ENCODE measurements at places on chromosomes 5 and 9.

- no peak for DNase-seq
Measured at GRCh38 chr5:37520811-37521210, 141.7 kb downstream of the WDR70 start.

DNA sequence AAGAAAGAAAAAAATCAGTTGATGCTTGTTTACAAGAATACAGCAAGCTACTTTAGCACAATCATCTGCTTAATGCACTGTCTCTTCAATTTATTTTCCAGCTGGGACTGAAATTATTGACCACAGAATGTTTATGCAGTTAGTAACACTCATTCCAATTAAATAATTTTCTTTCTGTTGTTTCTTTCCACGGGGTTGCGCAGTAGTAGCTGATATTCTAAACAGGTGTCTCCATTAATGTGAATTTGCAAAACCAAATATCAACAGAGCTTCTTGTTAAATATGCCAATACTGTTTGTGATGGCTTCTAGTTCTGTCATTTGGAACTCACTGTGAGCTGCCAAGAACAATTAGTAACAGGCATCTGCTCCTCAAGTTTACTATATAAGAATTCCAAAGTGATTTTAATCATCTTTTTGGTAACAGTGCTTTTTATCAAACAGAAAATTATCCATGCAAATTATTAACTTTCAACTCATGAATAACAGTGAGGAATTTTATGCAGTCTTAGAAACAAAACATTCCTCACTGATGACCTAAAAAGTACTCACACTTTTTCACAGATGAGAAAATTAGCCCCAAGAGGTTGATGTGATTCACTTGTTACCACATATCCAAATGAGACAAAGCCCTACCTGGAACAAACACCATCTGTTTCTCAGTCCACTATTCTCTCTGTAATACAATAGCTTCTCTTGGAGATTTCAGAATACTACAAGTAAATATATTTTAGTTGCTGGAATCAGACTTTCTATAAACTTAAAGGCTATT lies 567.6 kb upstream of the RGMB start:
- no peak for DNase-seq

DNA sequence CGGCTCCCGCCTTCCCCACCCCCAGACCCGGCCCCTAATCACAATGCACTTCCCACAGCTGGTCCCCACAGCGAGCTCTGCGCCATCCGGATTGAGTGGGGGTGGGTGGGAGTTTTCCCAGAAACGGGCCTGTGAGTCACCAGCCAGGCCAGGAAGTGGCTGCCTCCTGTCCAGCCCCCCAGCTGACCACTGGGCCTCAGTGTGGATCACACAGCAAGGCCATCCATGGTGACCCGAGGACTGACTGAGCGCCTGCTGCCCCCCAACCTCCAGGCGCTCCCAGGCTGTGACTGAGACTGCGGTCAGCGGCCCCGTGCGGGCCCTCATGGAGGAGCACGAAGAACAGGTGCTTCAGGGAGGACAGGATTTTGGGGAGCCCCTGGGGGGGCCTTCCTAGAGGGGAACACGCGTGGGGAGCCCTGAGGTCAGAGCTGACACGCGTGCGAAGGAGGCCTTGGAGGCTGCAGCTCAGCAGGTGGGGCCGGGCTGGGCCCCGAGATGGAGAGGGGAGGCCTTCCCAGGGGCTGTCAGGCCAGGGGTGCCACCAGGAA lies 48.3 kb upstream of the EGFL7 start:
- DNase-seq, result no peak

DNA sequence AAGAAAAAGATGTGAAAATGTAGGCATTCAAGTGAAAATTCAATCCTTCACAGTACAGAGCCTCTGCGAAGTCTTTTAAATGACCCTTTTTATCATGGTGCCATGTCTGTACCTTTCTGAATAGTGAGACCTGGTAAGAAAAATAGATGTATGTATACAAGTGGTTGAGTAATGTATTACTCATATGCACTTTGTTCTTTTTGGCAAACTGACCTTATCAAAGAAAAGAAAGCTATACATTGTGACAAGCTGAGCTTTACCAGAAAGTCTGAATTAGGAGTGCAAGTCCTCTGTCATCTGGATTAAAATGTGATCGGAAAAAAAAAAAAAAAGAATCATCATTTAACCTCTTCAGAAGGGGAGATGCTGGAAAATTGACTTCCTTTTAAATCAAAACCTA lies 356.4 kb upstream of the CCNH start:
- no peak for DNase-seq

DNA sequence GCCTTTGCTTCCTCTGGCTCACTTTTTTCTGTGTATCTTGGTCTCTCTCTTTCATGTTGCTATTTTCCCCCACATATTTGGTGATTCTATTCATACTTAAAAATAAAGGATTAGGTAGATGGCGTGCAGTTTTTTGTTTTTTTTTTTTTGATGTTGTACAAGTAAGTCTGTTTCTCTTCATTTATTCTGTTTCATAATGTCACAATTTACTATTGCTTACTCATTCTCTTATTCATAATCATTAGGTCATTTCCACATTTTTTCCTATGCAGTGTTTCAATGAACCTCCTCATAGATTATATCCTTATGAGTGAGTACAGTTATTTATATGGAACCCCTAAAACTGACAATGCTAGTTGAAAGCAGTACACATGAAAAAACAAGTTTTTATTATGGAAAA lies 136.3 kb downstream of the APBA1 start:
- no peak for DNase-seq

GRCh38 chr9:35675204-35675603 lies 1.5 kb downstream of the CA9 start:
- DNase-seq, result no peak

DNA sequence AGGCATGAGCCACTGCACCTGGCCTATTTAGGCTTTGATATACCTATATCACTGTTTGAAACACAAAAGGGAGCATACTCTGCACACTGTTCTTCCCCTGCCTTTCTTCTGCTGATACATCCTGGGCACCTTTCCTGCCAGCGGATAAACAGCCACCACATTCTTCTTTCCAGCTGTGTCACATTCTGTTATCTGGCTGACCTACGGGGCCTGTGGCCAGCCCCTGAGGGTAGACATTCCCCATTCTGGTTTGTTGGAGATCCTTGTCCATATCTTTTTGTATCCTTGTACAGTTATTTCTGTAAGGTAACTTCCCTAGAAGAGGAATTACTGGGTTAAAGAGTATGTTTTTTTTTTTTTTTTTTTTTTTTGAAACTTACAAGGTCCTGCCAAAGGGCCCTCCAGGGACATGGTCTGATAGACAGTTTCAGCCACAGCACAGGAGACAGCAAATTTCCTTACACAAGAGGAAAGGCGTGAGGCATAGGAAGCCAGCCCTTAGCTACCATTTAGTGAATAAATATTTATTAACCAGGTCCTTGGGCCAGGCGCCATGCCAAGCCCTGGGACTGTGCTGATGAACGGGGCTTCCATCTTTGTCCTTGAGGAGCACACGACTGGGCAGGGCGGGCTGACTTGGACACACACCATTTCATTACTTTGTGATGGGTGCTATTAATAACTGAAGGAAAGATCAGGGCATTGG lies 57.8 kb downstream of the ERGIC1 start:
- no peak for DNase-seq

- DNase-seq, result no peak
Measured at GRCh38 chr5:170223360-170223759, 9.4 kb upstream of the C5orf58 start.

- no peak for DNase-seq
Measured at GRCh38 chr5:138711811-138712210, 41.4 kb upstream of the CTNNA1 start.

GRCh38 chr9:133351908-133352634 lies 4.1 kb downstream of the RPL7A start:
- peak; percentile 80 for DNase-seq

DNA sequence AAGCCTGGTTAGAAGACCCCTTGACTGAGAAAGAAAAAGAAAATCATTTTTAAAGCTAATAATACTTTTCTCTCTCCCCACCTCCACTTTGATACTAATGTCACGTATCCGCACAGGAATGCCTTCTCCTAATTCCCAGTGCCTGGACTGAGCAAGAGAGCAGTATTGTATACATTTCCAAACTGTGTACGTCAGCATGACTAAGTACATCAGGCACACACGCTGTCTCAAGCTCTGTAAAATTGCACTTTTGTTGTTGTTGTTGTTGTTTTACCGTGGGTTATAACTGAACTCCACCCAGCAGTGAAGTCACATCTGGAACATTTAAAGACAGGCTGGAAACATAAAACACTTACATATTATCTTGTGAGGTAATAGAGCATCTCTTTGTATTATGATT lies 407.6 kb downstream of the DNAH5 start:
- no peak for DNase-seq

- no peak for DNase-seq
Measured at GRCh38 chr9:87874304-87874623, 8.4 kb upstream of the SPATA31E1 start.

GRCh38 chr5:93601802-93602155 lies 18.8 kb downstream of the NR2F1 start:
- no peak for DNase-seq

GRCh38 chr5:56631719-56632118 lies 183.6 kb upstream of the MAP3K1 start:
- no peak for DNase-seq

DNA sequence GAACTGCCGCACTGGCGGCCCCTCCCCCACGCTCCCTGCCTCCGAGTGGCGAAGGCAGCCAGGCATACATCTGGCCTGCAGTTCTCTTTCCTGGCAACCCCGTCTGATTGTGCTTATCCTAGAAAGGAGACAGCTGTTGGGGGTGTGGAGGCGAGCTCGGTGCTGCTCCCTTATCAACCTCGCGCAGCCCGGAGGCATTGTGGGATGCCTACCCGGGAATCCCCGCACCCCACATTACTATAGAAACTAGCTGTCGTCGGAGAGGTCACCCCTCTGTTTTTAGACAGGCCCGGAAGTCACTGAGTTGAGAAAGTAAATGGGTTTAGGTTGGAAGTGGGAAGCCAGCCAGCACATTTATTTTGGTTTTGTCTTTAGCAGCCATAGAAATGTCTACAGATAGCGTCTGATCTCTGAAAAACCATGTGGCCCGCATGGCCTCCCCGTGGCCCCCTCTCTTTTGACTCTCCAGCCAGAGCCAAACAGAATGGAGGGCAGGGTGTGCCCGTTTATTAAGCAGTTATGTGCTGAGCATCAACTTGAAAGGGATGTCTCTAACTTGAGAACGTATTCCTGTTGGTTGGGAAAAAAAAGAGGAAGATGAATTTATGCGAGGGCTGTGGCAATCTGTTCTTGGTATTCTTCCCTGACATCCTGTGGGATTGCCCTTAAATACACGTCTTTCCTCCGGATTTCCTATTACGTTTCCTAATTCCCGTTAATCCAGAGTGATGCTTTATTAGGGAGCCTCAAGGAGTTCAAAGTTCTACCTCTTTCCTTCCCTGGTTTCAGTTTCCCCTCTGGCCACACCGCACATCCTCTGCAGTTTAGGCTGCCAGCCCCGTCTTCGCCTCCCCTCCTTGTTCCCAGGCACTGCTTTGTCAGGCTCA lies 3.9 kb downstream of the STC2 start:
- DNase-seq, result peak; percentile 66

DNA sequence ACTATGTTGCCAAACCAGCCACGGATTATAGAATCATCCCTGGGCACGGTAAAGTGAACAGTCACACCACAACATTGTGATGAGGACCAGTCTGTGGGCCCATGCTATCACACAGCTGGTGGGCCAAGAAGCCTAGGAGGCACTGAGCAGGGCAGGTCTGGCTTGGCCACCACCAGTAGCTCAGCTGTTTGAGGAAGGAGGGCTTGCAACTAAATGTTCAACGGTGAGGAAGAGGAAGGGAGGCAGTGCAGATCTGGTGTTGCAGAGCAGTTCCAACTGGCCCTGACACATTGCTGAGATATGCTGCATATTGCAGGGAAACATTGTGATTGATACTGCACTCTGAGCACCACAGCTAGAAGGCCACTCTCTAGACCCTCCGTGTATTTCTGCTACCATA lies 77.9 kb upstream of the ATG10 start:
- no peak for DNase-seq

GRCh38 chr5:173922527-173922926 lies 34.4 kb downstream of the CPEB4 start:
- no peak for DNase-seq

- no peak for DNase-seq
Measured at GRCh38 chr9:680106-680505, 161.4 kb upstream of the DMRT1 start.

GRCh38 chr9:136204838-136205706 lies at the start of gene LHX3:
LHX3 (minus strand) TSS chr9:136205128; CDS start chr9:136205012, 116 bp downstream.
- peak; percentile 68 for DNase-seq

DNA sequence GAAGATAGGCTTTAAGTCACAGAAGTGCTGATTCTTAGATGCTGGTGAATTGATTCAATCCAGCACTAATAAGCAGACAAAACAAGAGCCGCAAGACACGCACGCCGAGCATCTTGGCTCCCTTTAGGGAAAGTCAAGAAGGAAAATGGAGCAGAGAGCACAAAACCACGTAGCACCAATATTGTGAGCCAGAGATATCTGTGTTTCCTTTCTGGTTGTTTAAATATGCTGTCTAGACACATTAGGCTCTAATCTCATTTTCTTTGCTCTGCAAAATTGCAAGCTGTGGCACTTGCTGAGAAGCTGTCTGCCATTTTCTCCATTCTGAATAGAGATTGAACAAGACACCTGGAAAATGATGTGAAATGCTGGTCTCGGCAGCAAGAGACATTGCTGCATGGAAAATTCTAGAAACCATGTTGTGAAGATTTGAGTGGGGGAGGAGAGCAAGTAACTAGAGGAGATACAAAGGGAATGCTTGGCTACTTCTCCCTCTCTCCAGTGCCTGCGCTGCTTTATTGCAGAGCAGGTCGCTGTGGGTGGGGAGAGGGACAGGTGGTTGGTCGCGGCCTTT lies 336.3 kb downstream of the MED10 start:
- DNase-seq, result no peak

DNA sequence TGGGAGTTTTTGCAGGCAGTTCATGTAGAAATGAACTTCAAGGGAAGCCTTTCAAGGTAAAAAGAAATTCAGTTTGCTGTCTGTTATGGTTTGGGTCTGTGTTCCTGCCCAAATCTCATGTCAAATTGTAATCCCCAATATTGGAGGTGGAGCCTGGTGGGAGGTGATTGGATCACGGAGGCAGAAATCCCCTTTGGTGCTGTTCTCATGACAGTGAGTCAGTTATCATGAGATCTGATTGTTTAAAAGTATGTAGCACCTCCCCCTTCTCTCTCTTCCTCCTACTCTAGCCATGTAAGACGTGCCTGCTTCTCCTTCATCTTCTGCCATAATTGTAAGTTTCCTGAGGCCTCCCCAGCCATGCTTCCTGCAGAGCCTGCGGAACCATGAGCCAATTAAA lies 341.4 kb downstream of the ARHGEF28 start:
- DNase-seq, result no peak

- peak; percentile 18 for DNase-seq
Measured at GRCh38 chr5:51380603-51381207, 2.5 kb upstream of the ISL1 start.

GRCh38 chr5:81805086-81805485 lies 54.2 kb upstream of the SSBP2 start:
- no peak for DNase-seq

GRCh38 chr5:69084195-69084594 lies 9.6 kb upstream of the SLC30A5 start:
- DNase-seq, result no peak

Measured in erythroblast (primary cell).